ENCODE measurements at places on chromosomes 12 and 14.
A peak's percentile ranks its signal among the peaks of the same experiment; 100 is the strongest.

- DNase-seq, result no peak
These were observed 128.0 kb upstream of the RASSF8 start for GRCh38 chr12:25830456-25830855.

- no peak for DNase-seq
These were observed 29.5 kb downstream of the SLC25A21 start for GRCh38 chr14:37142835-37143401.

- no peak for DNase-seq
These were observed 94.3 kb upstream of the EIF5 start for GRCh38 chr14:103239751-103240150.

- DNase-seq, result no peak
These were observed 6.6 kb downstream of the TXNDC16 start for GRCh38 chr14:52545584-52546317.

DNA sequence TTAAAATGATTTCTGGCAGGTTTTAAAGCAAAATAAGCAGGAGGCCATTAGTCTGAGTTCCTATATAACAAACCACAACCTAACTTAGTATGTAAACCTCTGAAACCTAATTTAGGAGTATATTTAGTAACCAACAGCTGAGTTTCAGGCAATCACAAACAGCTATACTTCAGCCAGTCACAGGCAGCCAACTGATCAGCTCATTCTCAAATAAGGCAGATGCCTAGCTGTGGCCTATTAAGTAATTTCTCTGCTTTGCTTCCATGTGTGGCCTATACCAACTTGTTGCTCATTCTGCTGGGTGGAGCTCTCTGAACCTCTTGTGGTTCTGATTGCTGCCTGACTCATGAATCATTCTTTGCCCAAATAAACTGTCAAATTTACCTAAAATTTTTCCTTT, 408.9 kb upstream of the FBXO33 start:
- no peak for DNase-seq

DNA sequence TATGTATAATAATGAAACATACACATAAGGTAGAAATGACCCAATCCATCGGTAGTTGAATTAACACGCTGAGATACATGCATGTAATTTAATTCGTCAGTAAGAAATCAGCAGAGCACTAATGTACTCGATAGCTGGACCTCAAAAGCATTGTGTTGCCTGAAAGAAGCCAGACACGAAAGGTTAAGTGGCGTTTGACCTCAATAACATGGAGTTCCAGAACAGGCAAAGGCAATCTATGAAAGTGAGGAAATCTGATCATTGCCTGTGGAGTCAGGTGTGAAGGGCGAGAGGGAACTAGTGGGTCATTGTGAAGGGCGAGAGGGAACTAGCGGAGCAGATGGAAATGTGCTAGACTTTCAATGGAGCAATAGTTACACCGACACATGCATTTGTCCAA, 970.4 kb upstream of the TMEM132C start:
- DNase-seq, result no peak

GRCh38 chr12:71973687-71974086, 35.0 kb downstream of the TPH2 start:
- no peak for DNase-seq

DNA sequence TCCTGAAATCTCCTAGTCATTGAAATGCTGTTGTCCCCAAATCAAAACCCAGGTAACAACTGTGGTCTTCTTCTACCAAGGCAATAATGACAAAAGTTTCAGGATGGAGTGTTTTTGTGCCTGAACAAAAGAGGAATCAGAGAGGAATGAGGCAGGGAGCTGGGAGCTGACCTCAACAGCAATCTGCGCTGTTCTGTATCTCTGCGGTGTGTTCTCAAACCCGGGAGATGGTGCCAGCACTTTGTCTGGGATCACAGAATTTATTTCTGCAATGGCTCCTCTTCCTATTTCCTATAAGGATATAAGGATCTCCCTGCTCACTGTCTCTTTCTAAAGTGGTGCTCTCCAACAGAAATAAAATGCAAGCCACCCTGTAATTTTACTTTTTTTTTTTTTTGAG, 449 bp upstream of the GLT8D2 start:
- no peak for DNase-seq

GRCh38 chr12:31119192-31119802, 45.6 kb downstream of the DDX11 start:
- no peak for DNase-seq

DNA sequence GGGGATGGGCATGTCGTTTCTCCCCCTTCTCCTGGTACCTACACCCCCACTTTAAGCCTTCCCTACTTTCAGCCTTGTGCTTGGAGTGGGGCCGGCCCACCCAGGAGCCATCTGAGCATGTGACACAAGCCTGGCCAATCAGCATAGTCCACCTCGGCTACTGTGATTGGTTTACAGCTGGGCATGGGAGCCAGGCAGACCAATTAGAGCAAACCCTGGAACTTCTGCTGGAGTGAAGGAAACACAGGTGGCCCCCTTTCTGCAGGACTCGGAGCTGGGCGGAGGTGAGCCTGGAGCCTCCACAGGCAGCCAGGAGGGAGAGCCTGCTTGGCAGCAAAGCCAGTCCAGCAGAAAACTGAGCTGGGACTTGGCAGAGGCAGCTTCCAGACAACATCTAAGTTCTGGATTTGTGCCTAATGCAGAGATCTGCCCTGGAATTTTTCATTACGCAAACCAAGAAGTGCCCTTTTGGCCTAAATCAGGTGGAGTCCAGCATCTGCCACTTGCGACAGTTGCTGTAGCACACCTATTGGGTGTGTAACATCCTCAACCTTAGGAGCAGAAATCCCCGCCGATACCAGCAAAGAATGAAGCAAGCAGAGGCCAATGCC, 59.5 kb downstream of the SCARB1 start:
- DNase-seq, result peak; percentile 30

- no peak for DNase-seq
These were observed 612.5 kb upstream of the TMEM132C start for GRCh38 chr12:127654383-127654985.

- no peak for DNase-seq
These were observed 95.8 kb downstream of the PRKCH start for GRCh38 chr14:61417141-61417540.

DNA sequence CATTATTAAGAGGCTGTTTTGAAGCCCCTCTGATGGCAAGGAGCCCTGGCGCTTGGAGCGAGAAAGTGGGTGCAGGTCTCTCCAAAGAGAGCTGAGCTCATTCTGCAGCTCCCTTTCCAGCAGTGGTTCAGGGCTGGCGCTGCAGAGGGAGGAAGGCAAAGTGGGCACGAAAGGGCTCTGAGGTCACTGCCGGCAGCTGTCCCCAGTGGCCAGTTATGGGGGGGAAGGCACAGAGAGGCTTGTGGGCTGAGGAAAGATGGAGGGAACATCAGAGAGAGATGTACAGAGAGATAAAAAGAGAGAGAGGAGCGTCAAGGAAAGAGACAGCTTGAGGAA, 75.2 kb upstream of the TBX5 start:
- no peak for DNase-seq

DNA sequence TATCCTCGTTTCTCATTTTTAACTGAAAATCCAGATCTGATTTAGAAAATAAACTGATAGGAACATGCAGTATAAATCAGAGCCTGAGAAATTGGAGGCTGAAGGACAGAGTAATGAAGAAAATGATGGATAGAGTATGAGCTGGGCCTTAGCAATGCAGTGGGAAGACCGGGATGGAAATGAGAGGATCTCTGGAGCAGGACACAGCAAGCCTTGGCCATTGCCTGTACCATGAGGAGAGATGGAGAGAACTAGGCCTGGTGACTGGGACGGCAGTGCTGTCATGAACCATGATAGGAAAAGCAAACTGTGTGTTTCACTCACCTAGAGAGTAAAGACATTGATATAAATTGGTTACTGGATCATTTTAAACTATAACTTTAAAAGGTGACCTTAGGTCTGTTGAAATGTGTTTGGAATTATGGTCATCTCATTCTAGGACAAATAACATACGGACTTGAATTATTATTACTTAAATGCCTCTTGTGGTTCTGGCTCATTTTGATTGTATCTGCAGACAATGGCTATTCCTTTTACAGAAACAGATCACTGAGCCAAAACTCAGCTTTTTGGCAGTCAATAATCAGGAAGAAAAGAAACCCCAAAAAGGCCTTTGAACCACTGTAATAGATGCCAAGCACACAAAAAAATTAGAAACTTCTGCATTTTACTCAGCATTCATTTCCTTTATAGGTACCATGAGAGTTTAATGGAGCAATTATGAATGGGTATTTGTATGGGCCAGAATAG, 251.9 kb upstream of the PRKD1 start:
- DNase-seq, result no peak

DNA sequence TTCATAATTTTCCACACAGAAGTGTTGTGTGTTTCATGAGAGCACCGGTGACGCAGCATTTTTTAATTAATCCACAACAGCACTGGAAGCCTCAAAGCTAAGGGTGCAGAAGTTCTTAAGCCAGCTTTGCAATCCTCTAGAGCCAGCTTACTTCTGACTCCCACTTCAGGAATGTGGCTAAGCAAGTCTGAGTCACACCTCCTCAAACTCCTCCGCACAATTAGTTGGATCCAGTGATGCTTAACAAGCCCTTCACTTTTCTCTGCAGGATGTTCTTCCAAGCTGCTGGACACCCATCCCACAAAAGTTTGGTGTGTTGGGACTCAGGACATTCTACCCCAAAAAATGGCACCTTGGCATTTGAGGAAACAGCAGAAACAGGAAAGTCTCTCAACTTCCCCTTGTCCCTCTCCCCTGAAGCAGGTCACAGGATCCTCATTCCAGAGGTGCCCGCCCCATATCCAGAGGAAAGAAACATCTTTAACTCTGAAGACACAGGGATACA, 210.0 kb downstream of the PPM1H start:
- no peak for DNase-seq

GRCh38 chr14:71362282-71362681, 455.0 kb downstream of the PCNX1 start:
- no peak for DNase-seq

DNA sequence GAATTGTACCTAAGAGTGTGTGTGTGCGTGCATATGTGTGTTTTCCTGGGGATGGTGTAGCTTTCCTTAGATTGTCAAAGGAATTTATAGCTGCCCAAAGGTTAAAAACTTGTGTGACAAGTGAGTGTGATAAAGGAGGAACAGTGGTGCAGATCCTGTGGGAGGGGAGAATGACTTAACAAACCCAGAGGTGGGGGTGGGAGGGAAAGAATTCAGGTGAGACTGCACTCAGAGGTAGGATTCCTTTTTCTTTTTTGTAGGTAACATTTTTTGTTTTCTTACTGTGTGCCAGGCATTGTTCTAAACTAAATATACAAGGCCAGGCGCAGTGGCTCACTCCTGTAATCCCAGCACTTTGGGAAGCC, 45.3 kb upstream of the SINHCAF start:
- no peak for DNase-seq

GRCh38 chr12:71567537-71567936, 96.1 kb downstream of the ZFC3H1 start:
- DNase-seq, result no peak

GRCh38 chr14:68695326-68695768, 97.5 kb downstream of the ZFP36L1 start:
- no peak for DNase-seq

- DNase-seq, result no peak
These were observed 27.4 kb upstream of the DYRK2 start for GRCh38 chr12:67621112-67621511.

GRCh38 chr14:23093991-23094665, 808 bp downstream of the ACIN1 start:
- no peak for DNase-seq

DNA sequence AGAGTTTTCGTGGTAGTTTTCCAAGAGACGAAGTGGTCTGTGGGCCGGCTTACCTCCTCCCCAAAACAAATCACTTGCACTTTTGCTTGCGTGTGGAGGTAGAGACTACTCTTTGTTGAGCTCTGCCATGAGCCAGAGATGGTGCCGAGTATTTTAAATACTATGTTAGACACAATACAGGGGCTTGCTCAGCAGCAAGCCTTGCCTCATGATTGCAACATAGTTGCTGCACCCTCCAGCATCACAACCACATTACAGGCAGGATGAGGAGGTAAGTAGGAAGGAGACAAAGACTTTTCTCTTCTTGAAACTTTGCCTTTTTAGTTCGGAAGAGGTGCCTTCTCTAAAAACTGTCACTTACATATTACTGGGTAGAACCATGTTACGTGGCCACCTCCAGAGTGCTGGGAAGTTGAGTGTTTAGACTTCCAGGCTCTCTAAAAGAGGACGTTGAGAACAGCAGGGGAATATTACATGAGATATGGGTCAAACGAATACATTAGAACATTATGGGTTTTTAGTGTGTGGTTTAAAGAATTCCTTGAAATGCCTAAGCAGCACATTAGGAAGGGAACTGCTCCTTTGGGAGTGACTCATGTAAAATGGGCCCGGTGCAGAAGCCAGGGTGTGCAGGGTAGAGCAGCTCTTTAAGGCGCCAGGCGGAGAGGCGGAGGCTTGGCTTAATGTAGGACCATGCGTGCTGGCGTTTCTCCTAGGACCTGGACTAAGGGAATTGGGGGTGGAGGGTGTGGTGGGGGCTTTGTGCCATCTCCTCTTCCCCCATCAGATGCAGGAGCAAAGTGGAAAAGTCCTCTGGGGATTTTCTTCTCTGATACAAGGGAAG, 110.6 kb upstream of the PRMT8 start:
- no peak for DNase-seq

DNA sequence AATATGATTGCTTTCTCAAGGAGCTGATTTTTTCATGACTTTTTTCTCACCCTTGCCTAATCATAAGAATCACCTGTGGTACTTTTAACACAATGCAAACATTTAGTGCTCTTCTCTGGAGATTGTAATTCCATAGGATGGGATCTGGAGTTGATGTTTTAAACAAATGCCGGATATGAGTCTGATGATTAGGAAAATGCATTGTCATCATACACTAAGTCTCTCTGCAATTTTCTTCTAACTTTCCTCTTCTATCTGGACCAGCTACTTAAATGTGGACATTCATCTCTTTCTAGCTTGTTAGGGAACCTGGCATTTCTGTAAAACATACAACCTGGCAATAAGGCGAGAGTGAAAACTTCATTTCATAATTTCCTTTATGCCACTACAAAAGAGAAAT, 23.5 kb downstream of the PMCH start:
- DNase-seq, result no peak

DNA sequence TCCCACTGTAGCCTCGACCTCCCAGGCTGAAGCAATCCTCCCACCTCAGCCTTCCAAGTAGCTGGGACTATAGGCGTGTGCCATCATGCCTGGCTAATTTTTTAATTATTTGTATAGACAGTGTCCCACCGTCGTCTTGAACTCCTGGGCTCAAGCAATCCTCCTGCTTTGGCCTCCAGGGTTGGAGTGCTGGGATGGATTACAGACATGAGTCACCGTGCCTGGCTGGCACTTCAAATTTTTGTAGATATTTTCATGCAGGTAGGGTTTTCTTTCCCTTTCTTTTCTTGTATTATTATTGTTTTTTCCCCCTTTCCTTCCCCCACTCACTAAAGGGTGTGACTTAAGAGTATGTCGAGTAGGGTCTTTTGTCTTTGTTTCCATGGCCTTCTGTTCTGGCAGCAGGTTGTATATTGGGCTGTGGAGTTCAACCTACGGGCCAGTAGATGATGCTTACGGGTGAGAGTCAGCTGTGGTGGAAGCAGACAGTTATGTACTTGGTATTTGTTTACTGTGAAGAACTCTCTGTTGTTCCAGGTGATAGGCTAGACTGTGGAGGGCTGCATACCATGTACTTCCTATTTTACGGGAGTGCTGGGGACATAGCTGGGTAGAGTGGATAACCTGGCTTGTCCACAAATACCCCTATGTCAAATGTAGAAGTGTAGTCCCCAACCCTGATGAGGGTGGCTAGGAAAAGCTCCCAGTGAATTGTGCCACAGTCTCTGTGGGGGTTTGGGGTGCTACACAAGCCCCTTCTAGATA, 30.7 kb downstream of the RAD51B start:
- no peak for DNase-seq

Measured in dorsolateral prefrontal cortex (tissue), 122 donors.